NCI-H226 (cell line): ENCODE measurements at places on chromosomes 12 and 14.

- peak; percentile 42 for DNase-seq
These were observed 158.9 kb upstream of the AMIGO2 start for GRCh38 chr12:47238669-47239114.

DNA sequence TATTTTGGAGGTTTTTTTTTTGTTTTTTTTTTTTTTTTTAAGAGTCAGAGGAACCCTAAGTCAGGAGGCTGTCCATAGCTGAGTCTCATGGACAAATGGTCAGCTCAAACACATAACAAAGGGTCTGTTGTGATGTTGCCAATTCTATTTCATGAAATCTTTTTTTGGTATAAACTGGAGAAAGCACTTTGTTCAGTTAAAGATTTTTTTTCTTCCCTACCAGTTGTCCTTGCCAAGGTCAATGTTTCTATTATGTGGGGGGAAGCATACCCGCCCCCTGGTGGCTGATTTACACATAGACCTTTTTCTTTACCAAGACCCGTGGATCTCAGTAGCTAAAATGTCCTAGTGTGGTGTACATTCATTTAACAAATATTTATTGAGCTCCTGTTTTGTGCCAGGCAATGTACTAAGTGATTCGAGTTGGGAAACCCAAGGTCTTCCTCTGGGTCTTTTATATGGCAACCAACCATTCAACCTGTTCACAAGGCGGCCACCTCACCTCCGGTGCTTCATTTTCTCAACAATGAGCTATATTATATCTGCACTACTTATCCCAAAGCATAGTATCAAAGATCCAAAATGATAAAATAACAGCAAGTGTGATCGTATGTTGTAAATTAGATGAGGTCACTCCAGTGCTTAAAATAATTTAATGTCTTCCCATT lies 214.5 kb downstream of the PAH start:
- peak; percentile 18 for DNase-seq

DNA sequence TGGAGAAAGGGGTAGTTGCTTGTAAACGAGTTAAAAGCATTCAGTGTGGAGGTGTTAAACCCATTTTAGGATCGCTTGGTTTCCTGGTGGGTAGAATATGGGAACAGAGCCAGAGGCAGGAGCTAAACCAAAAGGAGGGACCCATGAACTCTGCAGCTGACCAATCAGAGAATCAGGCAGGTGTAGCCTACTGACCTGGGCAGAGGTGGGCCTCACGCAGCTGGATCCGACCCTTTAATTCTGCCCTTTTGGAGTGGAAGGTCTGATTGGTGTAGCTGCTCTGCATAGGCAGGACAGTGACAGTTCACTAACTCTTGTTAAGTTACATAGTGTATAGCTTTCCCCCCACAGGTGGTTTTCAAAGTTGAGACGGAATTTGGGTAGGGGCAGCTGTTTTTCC lies 63.7 kb downstream of the GNS start:
- DNase-seq: peak; percentile 1

GRCh38 chr12:51593539-51593938 lies 2.5 kb downstream of the SCN8A start:
- DNase-seq: peak; percentile 32

DNA sequence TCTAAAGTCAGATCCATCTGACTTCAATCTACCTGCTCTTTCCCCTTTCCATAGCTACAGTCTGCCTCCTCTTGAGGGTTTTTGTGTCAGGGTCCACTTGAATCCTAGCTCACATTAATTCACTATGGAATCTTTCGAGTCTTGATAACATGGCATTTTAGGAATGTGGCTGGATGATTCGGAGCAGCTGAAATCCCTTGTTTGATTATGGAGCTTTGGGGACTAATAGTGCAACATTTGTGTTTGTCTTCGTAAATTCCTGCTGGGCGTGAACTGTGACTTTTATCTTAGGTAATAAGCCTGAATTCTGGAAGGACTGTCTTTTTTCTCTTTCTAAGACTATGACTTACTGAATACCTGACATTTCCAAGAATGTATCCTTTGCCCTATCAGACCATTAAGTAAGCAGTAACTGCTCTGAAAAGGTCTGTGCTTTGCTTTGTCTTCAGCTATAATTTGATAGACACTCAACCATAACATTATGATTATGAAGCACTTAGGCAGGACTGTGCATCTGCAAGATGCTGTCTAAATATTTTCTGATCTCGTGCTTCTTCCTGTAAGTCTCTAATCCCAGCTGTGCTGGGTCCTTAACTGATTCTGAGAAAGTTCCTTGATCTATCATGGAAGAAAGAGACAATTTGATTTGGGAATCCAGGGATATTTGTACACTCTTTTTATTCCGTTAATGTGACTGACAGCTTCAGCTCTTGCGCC lies 19.0 kb upstream of the PELI2 start:
- DNase-seq: no peak

- DNase-seq: no peak
These were observed 178.5 kb downstream of the SLC35F4 start for GRCh38 chr14:57687416-57687815.

DNA sequence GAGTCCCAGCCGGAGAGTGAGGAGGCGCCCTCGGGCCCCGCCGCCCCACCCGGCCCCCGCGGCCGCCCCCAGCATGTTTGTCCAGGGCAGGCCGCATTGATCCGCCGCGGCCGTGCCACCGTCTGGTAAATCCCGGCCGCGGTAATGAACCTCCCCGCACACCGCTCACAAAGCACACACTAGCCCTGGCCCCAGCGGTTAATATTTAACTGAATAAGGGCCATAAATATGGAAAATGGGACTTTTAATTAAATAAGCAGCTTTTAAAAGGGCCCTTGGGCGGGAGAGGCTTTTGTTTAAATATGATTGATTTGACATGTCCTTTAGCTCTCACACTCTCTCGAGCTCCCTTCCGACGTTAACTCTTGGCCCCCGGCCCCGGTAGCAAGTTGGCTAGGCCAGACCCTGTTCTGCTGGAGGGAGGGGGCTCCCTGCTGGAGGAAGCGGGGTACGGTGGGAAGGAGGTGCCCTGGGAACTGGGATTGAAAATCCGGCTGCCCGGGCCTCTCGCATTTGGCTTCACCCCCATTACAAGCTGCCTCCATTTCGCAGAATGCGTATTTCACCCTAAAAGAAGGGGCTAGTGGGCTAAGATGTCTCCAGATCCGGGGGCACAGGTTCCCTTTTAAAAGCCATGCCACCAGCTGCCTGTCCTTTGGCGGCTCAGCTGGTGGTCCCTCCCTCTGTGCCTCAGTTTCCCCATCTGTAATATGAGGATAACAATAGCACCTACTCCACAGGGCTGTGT lies 199.8 kb downstream of the RBM19 start:
- no peak for DNase-seq

DNA sequence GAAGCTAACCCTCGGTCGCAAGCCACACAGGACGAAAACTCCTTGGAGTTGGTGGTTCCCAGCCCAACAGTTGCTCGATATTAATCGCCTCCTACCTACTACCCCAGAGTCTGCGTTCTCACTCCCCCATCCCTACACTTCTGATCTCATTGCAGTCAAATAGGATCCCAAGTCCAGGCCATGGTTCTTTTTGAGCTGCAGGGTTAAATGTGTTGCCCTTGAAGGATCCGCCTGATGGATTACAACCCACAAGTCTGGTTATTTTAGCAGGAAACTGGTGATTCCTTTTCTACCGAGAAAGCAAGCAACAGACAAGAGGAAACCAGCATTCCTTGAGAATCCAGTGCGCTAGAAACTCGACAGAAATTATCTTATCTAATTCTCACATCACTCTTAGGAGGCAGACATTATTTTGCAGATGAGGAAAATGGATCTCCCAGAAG lies 785 bp upstream of the NIN start:
- no peak for DNase-seq

- DNase-seq: no peak
These were observed 40.8 kb upstream of the BCL7A start for GRCh38 chr12:121980892-121981272.
